ENCODE measurements at places on chromosomes 13 and 19. TPM values are rescaled to one million over a fixed set of nuclear protein-coding genes. Genes with fewer than 3 reads are reported as not detected.
A peak's percentile ranks its signal among the peaks of the same experiment; 100 is the strongest.

GRCh38 chr19:12513531-12514061 lies 29.0 kb upstream of the ZNF709 start:
- peak; percentile 57 for DNase-seq

DNA sequence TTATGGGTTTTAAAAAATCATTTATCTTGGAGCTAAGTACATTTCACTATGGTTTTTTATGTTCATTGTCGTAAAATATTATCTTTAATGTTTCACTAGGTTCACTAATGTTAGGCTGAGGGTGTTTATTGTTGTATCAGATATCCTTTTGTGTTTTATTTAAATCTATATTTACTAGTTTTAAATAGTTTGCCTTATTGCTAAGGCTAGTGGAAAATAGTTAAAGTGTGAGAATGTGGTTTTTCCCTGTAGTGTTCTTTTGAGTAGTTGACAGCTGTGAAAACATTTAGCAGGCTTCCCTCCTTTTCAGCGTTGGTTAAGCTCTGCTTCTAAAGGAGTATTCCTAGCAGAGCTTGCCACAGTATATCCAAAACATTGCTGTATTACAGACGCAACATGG lies 139.0 kb downstream of the TM9SF2 start:
- no peak for DNase-seq

DNA sequence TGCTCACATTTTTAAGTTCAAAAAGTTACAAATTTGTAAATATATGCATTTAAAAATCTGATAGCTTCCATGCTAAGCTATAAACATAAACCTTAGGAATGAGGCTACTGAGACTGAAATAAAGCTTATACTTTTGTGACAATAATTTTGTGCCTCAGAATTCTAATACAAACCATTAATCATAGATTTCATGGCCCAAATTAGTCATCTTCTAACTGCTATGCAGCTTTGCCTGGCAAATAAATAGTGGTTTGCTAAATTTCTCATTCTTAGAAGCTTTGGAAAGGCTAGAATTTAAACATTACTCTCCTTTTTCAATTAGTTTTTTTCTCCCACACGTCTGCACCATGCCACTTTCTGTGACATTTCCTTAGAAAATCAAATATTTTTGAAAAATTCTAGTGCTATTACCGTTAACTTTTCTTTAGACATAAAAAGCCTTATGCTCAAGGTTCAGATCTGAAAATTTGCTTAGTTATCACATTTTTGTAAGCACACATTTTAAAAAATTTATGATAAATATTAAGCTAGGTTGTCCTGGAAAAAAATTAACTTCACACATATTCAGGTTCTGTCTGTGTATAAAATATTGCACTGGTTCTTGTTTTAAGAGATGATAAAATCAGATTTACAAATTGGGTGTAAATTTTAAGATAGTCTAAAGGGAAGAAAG lies 46.9 kb downstream of the FNDC3A start:
- no peak for DNase-seq

Gene CBLC
- total RNA-seq = not detected

DNA sequence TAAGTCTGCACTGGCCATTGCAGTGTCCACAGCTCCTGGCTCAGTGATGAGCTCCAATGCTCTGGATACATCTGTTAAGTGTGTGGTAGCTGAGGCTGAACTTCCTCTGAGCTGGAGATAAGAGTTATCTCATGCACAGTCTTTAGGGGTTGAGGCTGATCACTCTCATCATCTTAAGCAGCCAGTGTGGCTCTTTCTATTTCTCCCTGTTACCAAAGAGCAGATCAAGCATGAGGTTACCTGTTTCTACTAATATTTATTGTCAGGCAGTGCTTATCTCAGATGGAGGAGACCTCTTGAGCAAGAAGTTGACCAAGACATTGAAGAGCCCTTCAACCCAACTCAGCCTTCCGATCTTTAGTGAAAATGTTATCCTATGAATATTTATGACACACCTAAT lies 6.6 kb upstream of the OR10H2 start:
- DNase-seq = no peak

DNA sequence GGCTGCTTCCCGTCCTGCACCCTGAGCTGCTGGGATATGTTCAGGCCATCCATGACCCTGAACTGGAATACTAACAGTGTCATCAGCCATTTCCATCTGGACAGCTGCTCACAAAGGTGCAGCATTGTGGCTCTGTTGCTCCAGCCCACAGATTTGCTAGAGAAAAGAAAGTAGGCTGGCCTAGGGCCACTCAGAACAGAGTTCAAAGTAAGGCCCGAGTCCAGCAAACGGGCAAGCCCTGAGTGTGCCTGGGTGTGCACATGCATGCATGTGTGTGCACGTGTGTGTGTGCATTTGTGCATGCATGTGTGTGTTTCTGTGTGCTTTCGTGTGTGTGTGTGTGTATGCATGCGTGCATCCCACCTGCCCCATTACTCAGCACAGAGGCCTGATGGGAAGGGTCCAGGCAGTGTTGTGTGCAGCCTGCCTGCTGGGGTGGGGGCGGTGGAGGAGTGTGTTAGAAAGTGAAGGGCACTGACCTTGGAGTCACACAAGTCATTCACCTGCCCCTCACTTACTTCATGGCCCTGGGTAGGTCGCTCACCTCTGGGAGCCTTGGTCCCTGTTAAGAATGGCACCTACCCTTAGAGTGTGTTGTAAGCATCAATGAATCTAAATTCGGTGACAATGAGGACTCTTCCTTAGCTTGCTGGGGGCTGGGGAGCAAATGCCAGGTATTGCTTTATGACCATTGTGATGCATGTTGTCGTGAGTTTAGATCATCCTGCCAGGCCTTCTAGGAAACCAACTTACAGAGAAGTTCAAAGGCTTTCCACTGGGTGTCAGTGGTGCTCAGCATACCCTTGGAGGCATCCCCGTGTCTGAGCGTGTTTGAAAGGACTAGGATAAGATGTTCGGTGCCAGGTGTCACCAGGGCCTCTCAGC lies 53.2 kb downstream of the GPR12 start:
- DNase-seq = no peak

- no peak for DNase-seq
Observed at GRCh38 chr19:3530389-3530788, 8.6 kb upstream of the TEKTIP1 start.

Gene COL5A3
- 10.4 TPM for total RNA-seq

DNA sequence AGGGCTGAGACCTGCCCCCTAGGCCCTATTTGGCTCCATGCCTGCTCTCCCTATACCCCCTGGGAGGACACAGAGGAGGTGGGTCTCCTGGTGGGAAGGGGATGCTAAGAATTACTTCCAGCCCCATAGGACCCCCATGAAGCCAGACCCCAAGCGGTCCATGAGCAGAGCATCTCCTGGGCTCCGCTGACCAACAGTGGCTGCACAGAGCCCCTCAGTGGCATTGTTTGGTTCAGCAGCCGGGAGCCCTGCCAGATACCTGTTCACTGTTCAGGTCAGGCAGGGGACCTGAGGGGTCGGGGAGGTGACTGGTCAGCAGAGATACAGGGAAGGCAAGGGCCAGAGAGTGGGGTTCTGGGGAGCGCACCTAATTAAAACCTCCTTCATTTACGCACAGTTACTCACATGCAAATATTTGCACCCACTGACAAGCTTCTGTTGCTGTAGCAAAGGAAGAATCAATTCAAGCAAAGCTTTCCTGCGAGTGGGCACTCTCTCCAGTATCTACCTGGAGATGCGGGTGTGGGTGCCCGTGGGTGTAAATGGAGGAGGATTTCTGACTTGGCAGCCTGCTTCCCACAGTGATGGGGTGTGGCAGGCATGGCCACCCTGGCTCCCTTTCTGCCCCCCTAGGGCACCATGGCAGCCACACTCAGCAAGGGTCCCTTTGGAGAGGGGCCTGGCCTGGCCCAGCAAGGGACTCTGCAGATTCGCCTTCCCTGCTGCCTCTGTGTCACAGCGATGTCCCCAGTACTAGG lies 83.5 kb downstream of the CHST8 start:
- peak; percentile 43 for DNase-seq

GRCh38 chr13:26051657-26052311 lies at the start of gene SHISA2:
Gene SHISA2, minus strand, starts transcription at chr13:26052016. Its CDS starts 1,041 bp downstream, at chr13:26050975.
- DNase-seq = no peak

DNA sequence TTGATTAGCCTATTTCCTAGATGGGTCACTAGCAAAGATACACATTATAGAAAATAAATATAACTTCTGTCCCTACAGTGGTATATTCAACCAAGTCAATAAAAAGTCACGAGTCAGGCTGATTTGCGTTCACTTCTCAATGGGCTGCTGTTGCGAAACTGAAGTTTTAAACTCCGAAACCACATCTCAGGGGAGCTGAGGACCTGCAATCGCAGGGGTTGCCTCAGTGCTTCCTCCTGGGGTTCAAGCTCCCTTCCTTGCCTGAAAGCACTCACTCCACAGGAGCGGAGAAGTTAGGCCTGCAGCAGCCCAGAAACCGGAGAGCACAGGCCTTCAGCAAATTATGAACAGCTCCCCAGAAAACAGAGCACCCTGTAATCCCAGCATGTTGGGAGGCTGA lies 39.6 kb downstream of the RAB20 start:
- DNase-seq = no peak

GRCh38 chr19:3058009-3058820 lies 4.1 kb downstream of the TLE5 start:
- no peak for DNase-seq

Gene DCLK1
- total RNA-seq = 19.3 TPM

Gene SYNGR4
- total RNA-seq = not detected

DNA sequence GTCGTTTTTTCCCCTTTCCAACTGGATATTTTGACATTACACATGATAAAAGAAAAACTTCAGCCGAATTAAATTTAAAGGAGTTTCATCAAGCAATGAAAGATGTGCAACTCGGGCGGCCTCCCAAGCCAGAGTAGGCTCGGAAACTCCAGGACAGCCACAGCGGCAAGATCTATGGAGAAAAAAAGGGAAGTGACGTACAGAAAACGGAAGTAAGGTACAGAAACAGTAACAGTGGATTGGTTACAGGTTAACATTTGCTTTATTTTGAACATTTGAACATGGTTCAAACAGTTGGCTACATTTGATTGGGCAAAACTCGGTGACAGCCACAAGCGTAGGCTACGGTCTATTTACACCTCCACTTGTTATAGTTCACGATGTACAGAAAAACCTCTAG lies 30.5 kb upstream of the FAM124A start:
- DNase-seq = no peak

DNA sequence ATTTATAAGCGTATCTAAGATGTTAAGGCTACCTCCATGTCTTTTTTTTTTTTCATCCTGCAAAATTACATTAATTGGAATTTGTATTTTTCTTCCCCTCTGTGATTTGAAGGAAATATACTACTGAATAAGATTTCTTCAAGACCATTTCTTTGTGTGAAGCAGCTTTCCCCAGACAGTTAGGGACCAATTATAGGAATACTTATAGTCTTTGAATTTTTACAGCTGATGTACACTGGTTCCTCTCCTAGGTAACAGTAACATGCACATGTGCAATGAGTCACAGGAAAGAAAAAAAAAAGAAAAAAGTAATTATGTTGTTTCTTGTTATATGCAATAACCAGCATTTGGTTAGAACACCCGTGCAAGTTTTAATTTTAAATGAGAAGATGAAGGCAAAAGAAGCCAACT lies 82.0 kb downstream of the PCDH9 start:
- DNase-seq = no peak

- no peak for DNase-seq
Observed at GRCh38 chr13:100098445-100099116, 9.7 kb downstream of the PCCA start.

Gene ERVK3-1
- 21.7 TPM for total RNA-seq

GRCh38 chr19:42628411-42629140 lies 33.9 kb upstream of the CEACAM8 start:
- DNase-seq = no peak

DNA sequence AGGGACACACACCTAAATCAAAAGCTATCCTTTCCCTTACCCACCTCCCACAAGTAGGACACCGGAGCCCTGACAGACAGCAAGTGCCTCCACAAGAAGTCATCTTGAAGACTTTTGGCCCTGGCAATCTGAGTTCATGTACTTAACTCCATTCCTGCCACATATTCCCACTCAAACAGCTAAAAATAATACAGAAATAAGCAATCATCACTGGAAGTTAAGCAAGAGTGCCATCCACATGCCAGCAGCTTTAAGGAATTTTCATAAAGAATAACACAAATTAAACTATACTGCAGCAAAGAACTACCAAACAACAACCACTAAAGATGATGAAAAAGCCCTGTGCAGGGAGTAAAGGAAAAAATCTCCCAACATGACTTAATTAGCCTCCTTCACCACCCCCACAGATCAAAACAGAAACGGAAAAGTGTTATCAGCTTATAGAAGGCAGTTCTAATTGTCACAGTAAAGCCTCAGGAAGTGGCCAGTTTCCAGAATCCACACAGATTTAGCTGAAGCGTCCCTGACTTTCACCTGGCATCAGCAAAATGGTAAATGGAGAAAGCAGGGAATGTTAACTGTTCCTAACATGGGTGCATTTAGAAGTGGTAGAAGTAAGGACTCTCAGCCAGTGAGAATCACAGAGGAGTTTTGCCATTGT lies 343.9 kb downstream of the TBC1D4 start:
- no peak for DNase-seq

Measured in Right ventricle myocardium inferior (tissue), 1 donor.